ENCODE measurements at places on chromosomes 3 and 15.

- no peak for DNase-seq
Measured at GRCh38 chr3:157103280-157103679, 56.7 kb downstream of the CCNL1 start.

GRCh38 chr3:136018876-136019275, 53.3 kb downstream of the PPP2R3A start:
- DNase-seq, result no peak

GRCh38 chr3:1374471-1374870, 281.6 kb downstream of the CNTN6 start:
- no peak for DNase-seq

DNA sequence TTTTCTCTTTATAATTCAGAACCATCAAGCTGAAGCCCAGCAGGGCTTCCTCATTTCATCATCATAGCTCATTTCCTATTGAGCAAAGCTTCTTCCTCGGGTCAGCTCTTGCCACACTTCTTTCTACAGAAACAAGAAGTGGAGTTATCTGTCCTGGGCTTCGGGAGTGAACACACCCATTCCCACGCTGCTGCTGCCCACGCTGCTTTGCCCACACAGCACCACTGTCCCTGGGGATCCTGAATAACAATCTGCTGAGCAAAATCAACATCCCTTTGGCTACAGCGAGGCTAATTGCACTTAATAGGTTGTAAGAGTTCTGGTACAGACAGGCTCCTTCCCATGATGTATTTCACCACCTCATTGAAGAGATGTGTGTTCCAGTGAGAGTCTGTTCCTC, 23.7 kb downstream of the CEP19 start:
- DNase-seq, result peak; percentile 93

GRCh38 chr3:13171704-13172643, 98.7 kb upstream of the IQSEC1 start:
- no peak for DNase-seq

- DNase-seq, result no peak
Measured at GRCh38 chr3:48856469-48856868, 8.8 kb upstream of the PRKAR2A start.

- peak; percentile 30 for DNase-seq
Measured at GRCh38 chr3:128426128-128426921, 40.4 kb downstream of the DNAJB8 start.

DNA sequence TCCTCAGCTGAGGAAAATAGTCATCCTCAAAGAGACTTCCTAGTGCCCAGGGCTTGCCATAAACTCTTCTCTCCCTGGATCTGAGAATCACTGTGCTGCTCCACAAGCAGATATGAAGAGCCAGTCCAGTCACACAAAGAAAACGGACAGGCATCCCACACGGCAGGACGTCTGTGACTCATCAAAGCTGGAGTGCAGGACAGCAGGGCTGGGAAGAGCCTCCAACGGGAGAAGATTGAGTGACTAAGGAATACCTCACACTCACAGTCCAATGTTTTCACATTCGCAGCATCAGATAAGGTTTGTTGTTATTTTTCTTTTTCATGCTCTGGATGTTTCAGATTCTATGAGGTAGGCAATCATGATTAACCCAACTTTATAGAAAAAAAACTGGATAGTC, 57.8 kb downstream of the NEK10 start:
- DNase-seq, result no peak

- DNase-seq, result no peak
Measured at GRCh38 chr15:78110096-78110495, 17.7 kb downstream of the SH2D7 start.

GRCh38 chr15:61155741-61156700, 73.1 kb downstream of the RORA start:
- DNase-seq, result no peak

DNA sequence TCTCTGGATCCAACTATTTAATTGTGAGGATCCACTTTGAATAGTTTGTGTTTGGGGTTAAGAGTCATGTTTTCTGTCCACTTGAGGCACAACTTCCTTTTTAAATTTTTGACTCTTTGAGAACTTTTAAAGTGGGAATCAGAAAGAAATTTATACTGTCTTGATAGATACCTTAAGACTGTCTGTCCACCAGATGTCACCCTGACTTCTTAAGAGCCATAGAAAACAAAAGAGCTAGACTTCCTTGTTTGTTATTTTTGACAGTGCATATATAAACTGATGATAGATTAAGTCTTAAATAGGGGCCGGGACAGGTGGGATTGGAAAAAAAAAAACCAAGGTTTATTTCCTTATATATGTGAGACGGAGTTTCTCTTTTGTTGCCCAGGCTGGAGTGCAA, 52.1 kb upstream of the WDR72 start:
- DNase-seq, result no peak

DNA sequence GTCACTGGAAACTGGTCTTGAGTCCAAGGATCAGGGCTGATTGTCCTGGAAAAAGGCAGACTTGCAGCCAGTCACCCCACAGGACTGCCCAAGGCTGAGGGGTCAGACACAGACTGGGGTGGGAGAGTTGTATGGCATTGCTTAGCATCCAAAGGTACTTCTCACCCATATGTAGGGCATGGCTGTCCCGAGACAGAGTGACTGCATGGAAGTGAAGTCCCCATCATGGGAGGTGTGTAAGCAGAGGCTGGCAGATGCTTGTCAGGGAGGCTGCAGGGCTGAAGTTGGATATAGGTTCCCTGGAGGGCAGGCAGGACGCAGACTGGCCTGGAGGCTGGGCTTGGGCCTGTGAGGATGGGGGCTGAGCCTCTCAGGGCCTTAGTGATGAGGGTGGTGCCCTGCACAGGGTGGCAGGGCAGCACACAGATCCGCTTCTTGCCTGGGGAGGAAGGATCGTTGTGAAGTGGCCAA, 31.1 kb downstream of the PSTPIP1 start:
- no peak for DNase-seq

- DNase-seq, result no peak
Measured at GRCh38 chr3:178405531-178405930, 130.7 kb upstream of the KCNMB2 start.

DNA sequence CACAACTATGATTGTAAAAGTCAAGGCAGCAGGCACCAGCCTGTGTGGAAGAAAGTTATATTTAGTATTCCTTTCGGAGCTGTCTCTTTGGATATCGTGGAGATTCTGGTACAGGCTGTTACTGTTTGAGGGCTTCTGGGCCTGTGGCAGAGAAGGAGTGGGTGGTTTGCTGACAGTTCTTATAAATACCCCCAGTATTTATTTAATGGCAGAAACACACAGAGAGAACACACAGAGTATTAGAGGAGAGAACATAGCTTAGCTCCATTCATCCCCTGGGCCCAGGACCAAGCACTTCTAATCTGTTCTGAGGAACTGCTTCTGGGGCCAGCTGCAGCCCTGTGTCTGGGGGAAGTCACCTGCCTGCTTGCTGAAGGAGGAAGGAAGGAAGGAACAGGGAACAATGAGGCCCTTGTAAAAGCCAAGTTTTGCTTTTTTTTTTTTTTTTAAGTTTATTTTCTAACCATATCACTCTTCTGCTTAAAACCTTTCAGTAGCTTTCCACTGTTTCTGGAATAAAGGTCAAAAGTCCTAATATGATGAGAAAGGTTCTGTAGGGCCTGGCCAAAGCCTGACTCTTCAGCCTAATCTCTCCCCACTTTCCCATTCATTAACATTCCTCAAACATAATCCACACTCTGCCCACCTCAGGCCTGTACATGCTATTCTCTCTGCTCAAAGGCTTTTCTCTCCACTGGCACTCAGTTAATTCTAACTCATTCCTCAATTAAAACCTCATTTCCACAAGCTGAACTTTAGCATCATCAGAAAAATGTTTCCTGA, 11.8 kb upstream of the PP2D1 start:
- peak; percentile 74 for DNase-seq

- DNase-seq, result no peak
Measured at GRCh38 chr15:42065468-42065867, 28.9 kb downstream of the PLA2G4D start.

GRCh38 chr15:81037952-81038743, 37.4 kb downstream of the TLNRD1 start:
- DNase-seq, result no peak

GRCh38 chr15:32843219-32843815, 125.5 kb downstream of the GREM1 start:
- no peak for DNase-seq

- peak; percentile 52 for DNase-seq
Measured at GRCh38 chr15:76330080-76330680, 6.4 kb upstream of the ISL2 start.

GRCh38 chr15:74318376-74319137, 48.9 kb downstream of the CYP11A1 start:
- DNase-seq, result peak; percentile 78

GRCh38 chr3:25895031-25895430, 105.1 kb downstream of the OXSM start:
- no peak for DNase-seq

DNA sequence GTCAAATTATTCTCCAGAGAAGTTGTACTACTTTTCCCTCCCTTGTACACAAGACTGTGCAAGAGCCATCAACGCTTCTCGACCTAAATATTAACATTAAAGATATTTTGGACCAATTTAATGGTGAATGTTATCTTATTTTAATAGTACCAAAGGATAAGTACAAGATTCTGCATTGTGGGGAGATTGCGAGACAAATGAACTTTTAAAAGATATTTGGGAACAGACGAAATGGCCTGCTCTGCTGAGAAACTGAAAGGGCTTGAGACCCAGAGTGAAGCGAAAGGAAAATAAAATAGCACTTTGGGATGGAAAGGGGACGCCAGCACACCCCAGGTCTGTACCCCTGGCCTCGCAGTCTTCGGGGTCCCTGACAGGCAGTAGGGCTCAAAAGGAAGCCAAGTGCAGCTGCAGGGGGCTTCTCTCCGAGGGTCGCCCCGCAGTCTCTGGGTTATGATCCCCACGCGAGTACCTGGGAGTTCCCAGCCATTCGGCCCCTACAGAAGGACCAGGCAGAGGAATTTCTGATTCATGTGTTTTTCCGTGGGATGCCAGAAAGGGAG, 97.6 kb upstream of the VGLL3 start:
- no peak for DNase-seq

- no peak for DNase-seq
Measured at GRCh38 chr3:26799679-26800317, 177.2 kb downstream of the LRRC3B start.

GRCh38 chr3:143439817-143440216, 320.2 kb downstream of the CHST2 start:
- DNase-seq, result no peak

DNA sequence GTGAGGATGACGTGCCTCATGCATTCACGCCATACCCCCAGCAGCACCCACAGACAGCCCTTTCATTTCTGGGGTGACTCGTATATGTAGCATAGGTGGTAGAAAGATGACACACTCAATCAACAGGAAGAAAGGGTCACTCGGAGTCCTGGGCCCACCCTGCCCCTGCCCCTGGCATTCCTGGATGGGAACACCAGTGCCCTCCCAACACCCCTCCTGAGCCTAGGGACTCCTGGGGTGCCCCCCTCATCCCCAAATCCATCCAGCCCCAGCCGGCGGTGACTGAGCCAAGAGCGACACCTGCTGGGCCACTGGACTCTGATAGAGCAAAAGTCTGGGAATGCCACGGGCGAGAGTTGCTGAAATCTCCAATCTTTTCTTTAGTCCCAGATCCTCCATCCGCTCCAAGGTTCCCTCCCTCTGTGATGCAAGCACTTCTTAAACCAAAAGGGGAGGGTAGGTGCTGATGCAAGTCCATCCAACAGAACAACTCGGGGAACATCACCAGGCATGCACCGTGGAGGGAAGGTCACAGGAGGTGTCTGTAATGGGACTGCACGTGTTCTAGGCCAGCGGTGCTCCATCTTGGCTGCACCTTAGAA, 31.1 kb downstream of the ACAN start:
- DNase-seq, result no peak
